ENCODE measurements at places on chromosomes 1 and 21.
A peak's percentile ranks its signal among the peaks of the same experiment; 100 is the strongest.

GRCh38 chr1:19130468-19130867 lies 79.6 kb downstream of the UBR4 start:
- peak; percentile 33 for DNase-seq

DNA sequence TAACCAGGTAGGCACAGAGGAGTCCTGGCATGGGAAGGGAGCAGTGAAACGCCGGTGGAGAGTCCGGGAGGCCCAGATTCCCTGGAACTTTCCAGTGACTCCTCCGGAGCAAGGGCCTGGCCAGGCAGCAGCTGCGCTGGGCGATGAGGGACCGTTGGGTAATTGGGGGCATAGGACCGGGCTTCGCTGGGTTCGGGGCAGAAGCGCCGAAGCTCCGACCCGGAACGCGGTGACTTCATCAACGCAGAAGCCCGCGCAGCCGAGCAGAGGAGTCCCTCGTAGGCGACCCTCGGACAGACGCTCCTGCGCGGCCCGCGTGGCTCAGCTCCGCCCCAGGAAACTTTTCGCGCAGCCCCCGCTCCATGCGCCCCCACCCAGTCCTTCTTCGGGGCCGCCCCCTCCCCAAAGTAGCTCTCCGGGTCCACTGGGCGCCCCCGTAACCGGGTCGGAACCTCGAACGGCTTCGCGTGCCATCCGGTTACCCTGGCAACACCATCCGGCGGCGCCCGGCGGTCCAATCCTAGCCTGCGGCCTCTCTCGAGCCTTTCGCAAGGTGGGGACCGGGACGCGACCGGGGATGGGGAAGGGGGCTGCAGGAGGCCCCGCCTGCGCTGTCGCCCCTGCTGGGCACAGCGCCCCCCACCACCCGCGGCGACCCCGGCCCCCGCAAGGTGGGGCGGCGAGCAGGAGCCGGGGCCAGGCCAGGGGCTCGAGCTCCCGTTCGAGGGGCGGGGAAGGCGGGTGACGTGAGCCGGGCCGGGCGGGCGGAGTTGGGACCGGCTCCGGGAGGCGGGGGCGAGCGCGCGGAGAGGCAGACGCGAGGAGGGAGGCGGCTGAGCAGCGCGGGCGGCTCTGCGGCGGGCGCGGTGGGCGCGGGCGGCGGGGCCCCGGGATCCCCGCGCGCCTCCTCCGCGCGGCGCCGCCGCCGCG lies at the start of gene AJAP1:
Gene AJAP1, plus strand, starts transcription at position 814 of the 930 bp plus-strand sequence. CDS start 817 bp downstream, outside the sequence.
- DNase-seq: peak; percentile 39

DNA sequence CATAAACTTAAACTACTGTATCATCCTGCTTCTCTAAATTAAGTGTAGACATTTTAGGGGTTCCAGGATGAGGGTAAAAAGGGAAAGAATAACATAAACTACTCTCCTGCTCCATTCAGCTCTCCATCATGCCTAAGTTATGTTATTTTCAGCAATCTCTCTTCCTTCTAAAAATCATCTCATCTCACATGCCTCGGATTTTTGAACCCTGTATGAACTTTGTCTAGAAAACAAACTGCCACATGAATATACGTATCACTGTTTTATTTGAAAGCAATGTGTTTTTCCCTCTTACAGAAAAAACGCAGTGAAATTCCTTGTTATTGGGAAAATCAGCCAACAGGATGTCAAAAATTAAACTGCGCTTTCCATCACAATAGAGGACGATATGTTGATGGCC lies 32.6 kb downstream of the ZBED6 start:
- DNase-seq: no peak

DNA sequence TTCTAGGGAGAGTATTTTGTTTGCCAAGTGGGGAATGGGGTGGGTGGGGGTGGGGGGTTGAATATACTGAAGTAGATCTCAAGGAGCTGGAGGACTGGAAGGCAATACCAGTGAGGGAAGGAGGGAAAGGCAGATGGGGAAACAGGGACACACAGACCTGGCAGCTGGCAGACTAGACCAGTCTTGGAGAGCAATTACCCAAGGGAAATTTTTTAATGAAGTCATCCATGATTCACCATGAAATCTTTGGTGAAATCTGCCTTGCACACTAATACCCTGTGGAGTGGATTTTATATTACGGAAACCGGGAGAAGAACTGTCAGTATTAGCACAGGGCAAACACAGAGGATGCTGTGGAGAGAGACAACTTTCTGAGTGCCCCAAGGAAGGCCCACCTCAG lies 29.7 kb upstream of the MARK1 start:
- DNase-seq: peak; percentile 72

- peak; percentile 65 for DNase-seq
Measured at GRCh38 chr1:110205591-110206155, 4.4 kb upstream of the KCNC4 start.

DNA sequence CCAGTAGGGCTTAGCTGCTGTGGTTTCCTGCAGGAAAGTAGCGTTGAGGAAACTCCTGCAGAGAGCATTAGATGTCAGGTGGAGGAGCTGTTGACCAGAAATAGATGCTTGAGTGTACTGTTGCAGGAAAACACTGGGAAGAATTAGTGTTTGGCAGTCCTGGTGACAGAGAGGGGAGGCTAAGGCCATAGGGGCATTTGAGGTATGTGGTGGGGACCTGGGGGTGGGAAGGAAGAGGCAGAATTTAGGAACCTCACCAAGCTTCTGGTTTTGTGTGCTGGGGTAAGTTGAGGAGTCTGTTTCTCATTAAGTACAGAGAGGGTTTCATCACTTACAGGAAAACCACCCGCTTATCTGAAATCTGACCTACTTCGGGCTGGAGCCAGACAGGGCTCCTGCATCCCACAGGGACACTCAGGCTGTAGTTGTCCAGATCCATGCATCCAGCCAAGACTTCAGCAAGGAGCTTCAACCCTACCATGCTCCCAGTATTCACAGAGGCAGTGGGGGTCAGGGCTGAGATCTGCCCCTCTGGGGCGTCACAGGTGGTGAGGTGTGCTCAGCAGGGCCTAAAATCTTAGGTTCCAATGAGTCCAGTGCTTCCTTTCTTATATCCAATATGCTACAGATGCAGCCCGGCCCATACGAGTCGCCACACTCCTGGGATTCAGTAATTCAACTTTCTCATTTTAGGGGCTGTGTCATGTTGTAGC lies 15.1 kb downstream of the SH2D2A start:
- no peak for DNase-seq

- DNase-seq: no peak
Measured at GRCh38 chr1:7670334-7671145, 100.6 kb upstream of the VAMP3 start.

Data from kidney tubule cell (primary cell).